Prostate gland (tissue), 2 donors: ENCODE measurements at places on chromosomes 2 and 18. TPM values are rescaled to one million over a fixed set of nuclear protein-coding genes. Genes with fewer than 3 reads are reported as not detected.

The RABL2A gene
- total RNA-seq, result 14.7 TPM

The PFN4 gene
- total RNA-seq, result not detected

DNA sequence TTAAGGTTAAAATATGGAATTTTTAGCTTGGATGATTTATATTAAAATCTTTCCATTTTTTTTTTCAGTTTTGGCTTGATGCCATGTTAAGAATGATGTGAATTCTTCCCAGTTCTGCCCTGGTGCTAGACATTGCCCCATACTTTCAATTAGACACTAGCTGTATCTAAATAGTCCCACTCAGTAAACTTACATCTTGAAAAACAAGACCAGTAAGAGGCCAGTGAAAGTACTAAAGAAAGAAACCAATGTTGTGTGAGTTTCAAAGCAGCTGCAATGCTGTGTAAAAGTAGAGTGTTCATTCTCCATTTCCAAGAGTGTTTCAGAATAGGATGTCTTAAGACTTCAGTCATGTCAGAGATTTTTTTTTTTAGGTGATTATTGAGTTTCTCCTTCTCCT lies 40.0 kb upstream of the CYBRD1 start:
- DNase-seq, result no peak

DNA sequence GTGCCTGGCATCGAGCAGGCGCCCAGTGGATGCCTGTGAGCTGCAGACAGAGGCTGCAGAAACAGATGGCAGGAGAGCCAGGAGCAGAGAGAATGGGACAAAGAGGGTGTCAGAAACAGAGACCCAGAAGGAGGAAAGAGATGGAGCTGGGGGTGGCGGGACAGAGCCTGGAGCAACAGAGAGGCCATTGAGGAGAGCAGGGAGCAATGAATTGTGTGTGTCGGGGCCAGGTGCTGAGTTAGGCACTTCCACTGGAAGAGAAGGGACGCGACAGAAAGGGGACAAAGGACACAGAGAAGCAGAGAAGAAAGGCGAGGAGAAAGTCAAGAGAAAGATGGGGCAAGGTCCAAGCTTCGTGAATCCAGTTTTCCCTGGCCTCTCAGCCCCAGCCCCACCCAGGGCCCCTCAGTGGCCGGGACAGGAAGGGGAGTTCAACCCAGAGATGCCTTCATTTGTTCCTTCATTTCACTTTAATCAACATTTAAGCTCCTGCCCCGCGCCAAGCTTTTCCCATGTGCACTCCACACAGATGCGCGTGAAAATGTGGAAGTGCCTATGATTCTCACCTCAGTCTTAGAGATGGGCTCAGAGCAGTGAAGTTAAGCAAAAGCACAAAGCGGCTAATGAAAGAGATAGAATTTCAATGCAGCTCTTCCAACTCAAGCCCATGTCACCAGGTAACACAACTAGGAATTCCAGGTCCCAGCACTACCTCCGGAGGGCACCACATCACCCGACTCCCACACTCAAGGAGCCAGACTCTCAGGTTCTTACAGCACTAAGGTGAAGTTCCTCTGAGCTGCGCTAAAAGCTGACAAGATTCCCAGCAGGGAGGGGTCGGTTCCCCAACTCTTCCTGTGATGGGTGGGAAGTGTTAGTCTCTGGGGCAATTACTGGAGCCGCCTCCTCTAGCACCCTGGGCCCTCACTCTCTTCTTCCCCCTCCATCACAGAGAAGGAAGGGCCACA lies 55.1 kb downstream of the TNS1 start:
- DNase-seq, result no peak

DNA sequence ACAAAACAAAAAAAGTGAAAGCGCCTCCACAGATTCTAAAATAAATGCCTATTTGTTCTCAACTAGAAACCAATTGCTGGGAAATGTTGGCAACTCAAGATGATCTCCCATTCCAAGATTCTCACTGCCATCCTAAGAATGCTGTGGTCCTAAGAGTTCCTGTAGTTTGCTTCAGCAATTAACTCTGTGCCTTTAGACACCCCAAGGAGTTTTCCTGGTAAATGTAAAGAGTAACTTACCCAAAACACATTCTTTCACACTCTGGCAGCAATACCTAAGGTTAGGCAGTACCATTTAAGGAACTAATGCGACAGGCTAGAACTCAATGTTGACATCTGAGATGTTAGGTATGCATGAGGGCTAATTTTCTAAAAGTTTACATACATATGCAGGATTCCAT lies 58.8 kb upstream of the TANK start:
- DNase-seq, result no peak
